ENCODE measurements at places on chromosomes 7 and 10. TPM values are rescaled to one million over a fixed set of nuclear protein-coding genes. Genes with fewer than 3 reads are reported as not detected.

The OPN1SW gene
- not detected for total RNA-seq

DNA sequence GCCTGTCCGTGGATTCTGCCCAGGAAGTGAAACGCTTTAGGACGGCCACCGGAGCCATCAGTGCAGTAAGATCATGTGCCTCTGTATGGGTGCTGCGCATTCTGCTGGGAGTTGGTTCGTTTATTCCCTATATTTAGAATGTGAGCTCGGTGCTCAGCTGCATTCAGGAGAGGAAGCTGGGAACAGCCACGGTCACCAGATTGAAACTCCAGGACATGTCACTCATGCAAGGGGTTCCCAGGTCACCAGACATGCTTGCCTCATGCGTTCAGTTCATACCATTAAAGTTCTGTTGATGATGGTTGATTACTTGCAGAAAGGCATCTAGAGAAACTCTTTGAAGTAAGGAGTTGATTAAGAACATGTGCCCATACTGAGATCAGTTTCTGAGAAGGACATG, 78.1 kb downstream of the TRRAP start:
- no peak for DNase-seq

DNA sequence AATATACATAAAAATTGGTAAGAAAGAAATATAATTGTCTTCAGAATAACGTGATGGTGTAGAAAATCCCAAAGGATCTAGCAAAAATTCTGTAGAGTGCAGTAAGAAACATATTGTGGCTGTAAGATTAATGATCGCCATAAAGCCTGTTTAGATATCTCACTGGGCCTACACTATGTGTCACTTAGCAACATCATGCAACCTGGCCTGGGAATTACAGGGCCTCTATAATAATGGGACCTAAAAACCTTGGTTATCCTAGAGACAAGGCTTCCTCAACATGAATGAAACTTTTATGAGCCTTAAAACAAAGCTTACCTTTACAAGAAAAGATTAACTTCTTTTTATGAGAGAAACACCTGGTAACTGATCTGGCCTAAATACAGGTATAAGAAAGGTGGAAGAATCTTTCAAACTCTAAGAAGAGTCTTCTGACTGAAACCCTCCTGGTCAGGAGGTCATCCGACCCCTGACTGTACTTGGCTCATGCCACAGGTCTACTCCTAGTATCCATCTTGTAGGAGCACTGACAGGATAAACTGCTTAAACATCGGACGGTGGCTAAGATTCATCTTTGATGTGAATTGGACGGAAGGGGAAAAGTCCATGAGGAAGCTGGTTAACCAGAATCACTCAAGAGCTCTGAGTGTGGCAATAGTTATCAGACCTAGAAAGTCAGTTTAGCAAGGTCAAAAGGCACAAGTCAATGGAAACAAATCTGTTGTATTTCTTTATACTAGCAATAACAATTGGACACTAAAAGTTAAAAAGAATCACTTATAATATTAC, 1155.1 kb upstream of the SORCS1 start:
- DNase-seq: no peak

The AGAP6 gene
- 17.2 TPM for total RNA-seq

DNA sequence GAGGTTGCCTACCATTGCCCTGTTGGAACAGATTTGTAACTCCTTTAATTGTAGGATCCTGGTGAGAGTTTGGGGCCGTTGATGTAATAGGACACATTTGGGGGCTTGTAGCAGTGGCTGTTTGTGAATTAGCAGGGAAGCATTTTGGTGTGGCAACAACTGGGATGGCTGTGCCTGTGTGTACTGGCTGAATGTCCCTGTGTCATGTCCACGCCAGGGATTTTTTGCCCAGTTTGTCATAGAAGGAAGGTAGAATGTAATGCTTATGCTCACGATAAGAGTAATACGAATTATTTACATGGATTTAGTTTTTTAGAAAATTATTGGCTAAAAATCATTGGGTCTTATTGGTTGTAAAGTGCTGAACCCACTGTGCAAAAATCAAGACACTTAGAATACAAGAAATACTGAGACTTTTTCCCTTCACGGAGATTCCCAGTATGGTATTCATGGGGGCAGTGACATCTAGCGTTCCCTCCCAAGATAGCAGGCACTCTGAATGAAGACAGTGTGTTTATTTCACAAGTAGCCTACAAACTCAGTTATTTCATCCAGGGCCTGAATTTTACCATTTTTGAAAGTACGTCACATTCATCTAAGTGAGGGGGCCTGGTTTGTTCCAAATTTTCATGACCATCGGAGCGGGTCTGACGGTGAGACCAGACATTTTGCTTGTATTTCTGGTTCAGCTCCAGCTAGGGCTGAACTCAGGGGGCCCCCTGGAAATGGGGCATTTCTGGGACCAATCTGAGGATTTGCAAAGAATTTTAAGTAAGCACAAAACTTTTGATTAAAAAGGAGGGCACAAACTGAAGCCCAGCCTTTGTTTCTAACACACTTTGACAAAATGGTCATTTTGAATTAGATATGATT, 74.7 kb downstream of the CACNB2 start:
- DNase-seq: peak; percentile 66

The MMRN2 gene
- total RNA-seq: 563 TPM

DNA sequence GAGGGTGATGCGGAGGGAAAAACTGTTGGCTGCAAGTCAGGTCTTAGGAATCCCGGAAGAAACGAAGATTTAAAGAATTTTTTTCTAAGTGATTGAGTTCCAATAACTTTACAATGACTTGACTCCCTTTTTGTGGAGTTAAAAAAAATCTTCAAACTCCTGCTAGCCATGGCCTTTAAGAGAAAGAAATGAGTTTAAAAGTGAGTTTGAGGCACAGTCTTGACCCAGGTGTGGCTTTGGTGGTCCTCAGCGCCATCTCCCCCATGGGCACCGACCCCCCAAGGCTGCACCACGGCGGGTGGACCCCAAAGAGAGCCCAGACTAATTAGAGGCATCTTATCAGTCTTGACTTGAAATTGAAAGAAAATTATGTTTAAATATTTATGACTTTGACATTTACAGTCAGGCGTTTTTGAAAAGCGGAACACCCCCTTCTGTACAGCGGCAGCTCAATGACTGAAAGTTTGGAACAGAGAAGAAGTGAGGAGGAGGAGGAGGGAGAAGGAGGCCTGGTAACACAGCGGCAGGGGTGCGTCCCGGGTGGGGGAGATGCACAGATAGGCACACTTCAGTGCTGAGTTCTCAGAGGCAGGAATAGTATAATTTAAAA, 349.6 kb downstream of the DNAJB6 start:
- no peak for DNase-seq

DNA sequence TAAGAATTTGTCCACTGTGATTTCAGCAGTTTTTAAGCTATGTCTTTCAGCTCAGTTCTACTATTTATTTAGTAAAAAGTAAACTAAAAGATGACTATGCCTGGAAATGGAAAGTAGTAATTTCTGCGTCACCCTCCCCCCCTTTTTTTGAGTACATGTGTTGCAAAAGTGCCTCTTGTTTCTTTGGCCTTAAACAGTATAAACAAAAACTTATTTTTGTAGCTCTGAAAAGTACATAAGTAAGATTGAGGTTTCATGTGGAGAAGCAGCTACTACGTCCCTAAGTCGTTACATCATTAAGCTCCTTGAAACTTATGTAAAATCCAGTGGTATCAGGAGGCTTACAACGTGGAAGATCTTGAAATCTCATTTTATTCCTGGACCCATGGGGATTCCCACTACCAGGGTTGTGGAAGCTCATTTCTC, 46.3 kb upstream of the HBP1 start:
- no peak for DNase-seq

The MSMB gene
- total RNA-seq: not detected

DNA sequence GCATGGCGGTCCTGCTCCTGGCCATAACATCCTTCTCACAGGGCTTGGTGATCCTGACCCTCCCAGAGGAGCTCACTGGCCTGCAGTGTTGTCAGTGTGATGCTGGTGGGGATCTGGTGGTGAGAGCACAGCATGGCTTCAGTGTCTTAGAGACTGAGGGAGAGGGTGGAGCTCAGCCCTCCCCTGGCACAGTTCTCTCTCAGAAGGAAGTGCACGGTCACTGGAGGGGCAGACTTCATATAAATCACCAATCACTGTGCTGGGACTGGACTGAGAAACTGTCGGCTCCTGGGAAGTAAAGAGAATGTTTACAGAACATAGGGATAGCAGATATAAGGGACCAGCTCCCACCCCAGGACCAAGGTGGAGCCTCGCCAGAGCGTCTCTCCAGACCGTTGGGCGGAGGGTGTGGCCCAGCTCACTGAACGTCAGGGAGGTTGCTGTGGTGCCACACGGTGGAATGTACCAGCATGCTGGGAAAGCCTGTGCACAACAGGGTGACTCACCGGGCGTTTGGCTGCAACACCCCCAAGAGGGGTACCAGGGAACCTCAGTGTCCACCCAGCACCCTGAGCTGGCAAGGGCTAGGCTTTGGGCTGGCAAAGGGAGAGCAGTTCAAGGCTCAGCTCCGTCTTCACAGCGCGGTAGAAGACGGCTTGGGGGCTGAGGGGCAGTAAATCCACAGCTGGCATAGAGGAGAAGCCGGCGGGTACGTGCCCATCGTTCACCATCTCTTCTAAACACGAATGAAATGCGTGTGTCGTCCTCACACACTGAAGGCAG, 8.8 kb upstream of the GET4 start:
- no peak for DNase-seq

- DNase-seq: no peak
Measured at GRCh38 chr7:922334-923107, 32.0 kb downstream of the ADAP1 start.

The VPS26A gene
- total RNA-seq: 56.2 TPM

The PIP4K2A gene
- 110 TPM for total RNA-seq

- no peak for DNase-seq
Measured at GRCh38 chr7:1985042-1985441, 247.7 kb downstream of the MAD1L1 start.

The RAB19 gene
- total RNA-seq: 5.1 TPM

GRCh38 chr10:101780818-101781654, 2.2 kb downstream of the NPM3 start:
- DNase-seq: peak; percentile 79

DNA sequence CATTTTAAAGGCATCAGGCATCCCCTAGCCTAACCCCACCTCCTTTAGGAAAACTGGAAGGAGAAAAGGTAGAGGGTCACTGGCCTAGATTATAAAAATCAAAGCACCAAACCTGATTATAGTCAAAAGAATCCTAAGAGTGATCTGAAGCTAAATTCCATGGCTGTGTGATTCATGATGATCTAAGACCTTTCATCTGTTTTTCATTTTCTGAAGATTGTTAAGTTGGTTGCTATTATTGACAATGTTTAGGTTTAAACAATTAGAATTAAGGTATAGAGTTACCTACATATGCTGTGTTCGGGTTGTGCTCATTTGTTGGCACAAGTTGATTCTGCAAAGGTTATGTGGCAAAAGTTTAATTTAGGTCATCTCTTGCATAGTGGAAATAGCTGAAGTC, 148.7 kb downstream of the BICC1 start:
- DNase-seq: no peak

The NYAP1 gene
- total RNA-seq: 2.2 TPM

The MAGI2 gene
- total RNA-seq: 6.3 TPM

- peak; percentile 24 for DNase-seq
Measured at GRCh38 chr10:74213571-74214162, 62.6 kb downstream of the ADK start.

DNA sequence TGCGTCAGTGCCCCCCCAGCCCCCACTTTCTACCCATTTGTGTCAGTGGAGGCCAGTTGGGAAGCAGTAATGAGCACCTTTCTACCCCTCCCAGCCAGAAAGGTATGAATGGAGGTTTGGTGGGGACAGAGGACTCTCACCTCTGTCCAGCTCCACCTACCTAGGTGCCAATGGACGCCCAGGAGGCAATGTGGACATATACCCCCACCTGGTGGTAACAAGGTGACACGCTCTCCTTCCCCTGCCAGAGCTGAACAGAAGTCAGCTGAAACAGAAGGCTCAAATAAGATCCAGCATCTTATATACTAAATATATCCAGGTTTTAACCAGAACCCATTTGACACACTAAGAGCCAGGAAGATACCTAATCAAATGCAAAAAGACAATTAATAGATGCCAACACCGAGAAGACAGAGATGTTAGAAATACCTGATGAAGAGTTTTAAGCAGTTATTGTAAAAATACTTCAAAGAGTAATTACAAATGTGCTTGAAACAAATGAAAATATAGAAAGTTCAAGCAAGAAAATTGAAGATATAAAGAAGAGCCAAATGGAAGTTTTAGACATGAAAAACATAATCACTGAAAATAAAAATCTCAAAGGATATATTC, 18.4 kb upstream of the SORCS3 start:
- peak; percentile 58 for DNase-seq

The KCNIP2 gene
- 7.7 TPM for total RNA-seq

The MLXIPL gene
- 8.7 TPM for total RNA-seq

The SORCS1 gene
- 0.56 TPM for total RNA-seq
